Activated CD4-positive, alpha-beta T cell treated with anti-CD3 and anti-CD28 coated beads for 24 hours (primary cell): ENCODE measurements at places on chromosomes 1 and 21.

- no peak for DNase-seq
These were observed 53.2 kb downstream of the CNN3 start for GRCh38 chr1:94873520-94874351.

DNA sequence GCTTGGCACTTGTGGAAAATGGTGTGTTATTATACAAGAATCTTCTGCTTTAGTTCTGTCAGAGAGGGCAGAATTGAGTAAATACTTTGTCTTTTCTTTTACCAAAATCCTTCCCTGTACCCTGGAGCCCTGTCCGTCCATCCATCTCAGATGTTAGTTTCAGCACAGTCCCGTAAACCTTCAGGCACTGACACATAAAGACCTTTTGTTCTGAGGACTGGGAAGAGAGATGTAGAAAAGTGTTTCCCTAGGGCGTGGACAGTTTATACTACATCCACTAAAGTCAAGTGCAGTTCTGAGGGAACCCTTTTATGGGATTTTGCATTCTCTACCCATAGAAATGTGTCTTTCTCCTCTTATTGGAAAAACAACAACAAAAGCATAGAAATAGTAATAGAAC, 162.4 kb downstream of the PDE4B start:
- no peak for DNase-seq

DNA sequence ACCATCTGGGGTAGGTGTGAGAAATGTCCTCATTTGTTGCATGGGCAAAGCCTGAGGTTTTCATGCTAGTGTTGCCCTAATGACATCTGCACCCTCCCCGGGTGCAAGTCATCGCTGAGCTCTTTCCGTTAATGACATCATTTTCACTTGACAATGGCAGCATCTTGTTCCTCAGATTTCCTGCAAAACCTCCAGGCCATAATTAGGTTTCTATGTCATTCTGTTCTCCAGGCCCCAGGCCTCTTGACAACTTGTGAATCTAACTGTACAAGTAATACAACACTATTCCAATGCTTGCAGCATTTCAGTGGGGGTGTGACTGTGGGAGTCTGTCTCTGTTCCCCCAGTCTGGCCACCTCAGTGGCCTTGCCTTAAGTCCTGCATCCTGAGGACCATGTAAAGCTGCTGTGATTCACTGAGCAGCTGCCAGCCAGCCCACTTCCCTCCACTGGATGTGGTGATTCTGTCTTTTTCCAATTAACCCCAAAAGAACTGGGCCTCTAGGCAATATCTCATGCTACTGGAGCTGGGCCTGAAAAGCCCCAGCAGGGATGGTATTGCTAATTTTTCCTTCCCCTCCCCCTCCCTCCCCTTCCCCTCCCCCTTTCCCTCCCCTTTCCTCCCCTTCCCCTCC, 22.8 kb downstream of the RAB7B start:
- no peak for DNase-seq

DNA sequence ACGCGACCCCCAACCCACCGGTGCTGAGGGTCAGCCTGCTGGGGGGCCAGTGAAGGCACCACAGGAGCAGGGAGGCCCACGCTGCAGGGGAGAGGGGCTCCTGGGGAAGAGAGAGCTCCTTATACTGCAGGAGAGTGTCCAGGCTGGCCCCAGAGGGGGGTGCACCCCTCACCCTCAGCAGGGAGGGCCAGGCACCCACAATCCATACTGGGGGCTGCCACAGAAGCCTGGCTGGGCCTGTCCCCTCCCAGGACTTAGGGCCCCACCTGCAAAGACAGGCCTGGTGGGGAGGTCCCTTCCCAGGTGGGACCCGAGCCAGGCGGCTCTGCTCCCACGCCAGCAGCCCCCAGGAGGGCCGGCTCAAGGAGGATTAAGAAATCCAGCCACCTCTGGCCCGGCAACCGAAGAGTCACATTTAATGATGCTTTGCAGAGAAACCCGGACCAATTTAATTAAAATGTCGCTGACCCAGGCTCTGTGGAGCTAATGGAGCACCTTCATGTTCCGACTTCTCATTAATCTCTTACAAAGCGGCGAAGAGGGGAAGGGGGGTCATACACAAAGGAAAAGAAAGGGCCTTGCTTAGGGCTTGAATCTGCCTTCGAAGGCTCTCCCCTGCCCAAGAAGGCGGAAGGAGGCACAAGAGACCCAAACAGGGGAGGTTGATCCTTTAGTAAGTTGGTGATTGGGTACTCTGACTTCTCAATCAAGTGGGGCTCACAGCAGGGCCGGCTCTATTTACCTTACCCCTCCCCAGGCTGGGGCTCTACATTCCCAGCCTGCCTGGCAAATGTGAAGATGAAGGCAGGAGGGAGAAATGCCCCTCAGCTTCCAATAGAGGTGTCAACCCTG, 25.0 kb downstream of the WNT9A start:
- DNase-seq: no peak
